GM12878 (cell line): ENCODE measurements at places on chromosomes 12 and 14. TPM values are rescaled to one million over a fixed set of nuclear protein-coding genes. Genes with fewer than 3 reads are reported as not detected.
A peak's percentile ranks its signal among the peaks of the same experiment; 100 is the strongest.

Gene ZFYVE1
- 9.6 and 10.9 TPM in 2 replicates for total RNA-seq

Gene ADAM21
- total RNA-seq = 0.15 TPM in 1 of 2 replicates, not detected in the other

Gene P2RX2
- total RNA-seq = not detected in 2 replicates

Gene RAPGEF3
- total RNA-seq = 0.64 and 0.88 TPM in 2 replicates

Gene RHEBL1
- 7.2 and 7.9 TPM in 2 replicates for total RNA-seq

Gene GUCY2C
- total RNA-seq = 0.08 TPM in 1 of 2 replicates, not detected in the other

Gene TTC8
- 1.7 and 2.0 TPM in 2 replicates for total RNA-seq

Gene CD4
- 1.6 and 1.8 TPM in 2 replicates for total RNA-seq

Gene GARIN6
- total RNA-seq = not detected in 2 replicates

Gene PPP1R36
- not detected in 2 replicates for total RNA-seq

Gene GIT2
- 44.1 and 45.5 TPM in 2 replicates for total RNA-seq

Gene NOC4L
- 45.2 and 45.3 TPM in 2 replicates for total RNA-seq

DNA sequence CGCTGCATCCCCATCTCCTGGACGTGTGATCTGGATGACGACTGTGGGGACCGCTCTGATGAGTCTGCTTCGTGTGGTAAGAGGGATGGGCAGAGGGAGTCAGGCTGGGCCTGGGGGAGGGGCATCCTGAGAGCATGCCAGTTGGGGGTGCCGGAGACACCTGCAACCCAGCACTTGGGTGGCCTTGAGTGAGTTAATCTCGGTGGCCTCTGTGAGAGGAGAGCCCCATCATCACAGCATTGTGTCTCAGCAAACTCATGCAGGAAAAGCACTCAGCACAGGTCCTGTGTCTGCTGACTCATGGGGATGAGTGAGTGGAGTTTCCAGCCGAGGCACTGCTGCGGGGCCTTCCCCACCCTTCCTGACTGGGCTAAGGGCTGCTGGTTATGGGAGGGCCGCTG lies 19.6 kb upstream of the LRP1-AS start:
- no peak overlapping the region for H3K27ac ChIP-seq
- H3K4me1 ChIP-seq = no peaks in the 10 kb centered on the region; the same call in 1 of the 2 replicates
- DNase-seq = no peak
- no peak overlapping the region for H3K4me3 ChIP-seq

- H3K4me1 ChIP-seq = peaks cover 19% of the 10 kb centered on the region
- peak; percentile 99 for DNase-seq
- peak overlapping the region; percentile 84 for H3K27ac ChIP-seq
These were observed 412.9 kb downstream of the RAD51B start for GRCh38 chr14:68232300-68233055.

DNA sequence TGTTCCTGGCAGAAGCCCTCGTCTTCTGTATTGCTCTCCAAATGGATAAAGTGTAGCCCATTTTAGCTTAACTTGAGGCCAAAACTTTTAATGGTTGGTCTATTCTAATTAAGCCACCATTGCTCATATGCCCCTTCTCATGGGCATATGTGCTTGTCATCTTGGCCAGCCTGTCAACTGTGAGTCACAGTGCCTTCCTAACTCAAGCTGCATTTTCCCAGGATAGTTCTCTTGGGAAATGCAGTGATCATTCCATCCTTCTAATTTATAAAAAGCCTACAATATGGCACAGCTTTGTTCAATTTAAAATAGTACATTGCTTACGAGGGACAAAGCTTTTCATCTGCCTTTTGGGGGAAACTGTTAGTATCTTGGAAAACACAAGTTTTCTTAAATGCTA lies 6.6 kb downstream of the PTHLH start:
- peaks cover 23% of the 10 kb centered on the region for H3K27me3 ChIP-seq
- H3K36me3 ChIP-seq = no peaks in the 10 kb centered on the region
- no peak for DNase-seq
- H3K27ac ChIP-seq = no peak overlapping the region

- H3K4me3 ChIP-seq = no peak overlapping the region
- H3K4me1 ChIP-seq = peaks cover 6% of the 10 kb centered on the region
- no peaks in the 10 kb centered on the region for H3K36me3 ChIP-seq
These were observed 146.2 kb upstream of the RFLNA start for GRCh38 chr12:124148481-124149273.

- DNase-seq = no peak
- H3K4me3 ChIP-seq = no peak overlapping the region
- peaks cover 28% of the 10 kb centered on the region for H3K4me1 ChIP-seq
These were observed 16.3 kb downstream of the RAPGEF3 start for GRCh38 chr12:47742253-47742825.

DNA sequence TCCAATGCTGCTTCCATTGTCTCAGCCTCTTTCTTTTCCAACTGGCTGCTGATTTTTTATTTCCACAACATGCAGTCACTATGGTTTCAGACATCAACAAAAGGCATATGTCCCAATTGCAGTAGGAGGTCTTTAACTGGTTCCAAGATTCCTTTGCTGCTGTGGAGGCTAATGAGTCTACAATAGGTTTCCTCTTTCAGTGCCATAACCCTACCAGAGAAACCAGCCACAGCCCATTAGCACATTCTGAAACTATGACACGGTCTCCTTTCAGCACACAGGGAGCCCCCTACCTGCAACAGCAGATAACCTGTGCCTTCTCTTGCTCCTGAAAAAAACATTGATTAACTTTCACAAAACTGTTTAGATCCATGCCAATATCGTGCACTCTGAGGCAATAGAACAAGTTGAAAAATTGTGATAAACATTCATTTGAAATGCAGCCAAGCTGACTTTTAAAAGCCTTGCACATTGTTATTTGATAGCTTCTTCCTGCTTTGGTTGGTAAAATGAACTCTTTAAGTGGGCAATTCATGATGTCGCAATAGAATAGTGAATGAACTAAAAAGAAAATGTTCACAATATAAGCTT lies 32.4 kb downstream of the PLEKHG7 start:
- no peaks in the 10 kb centered on the region for H3K4me1 ChIP-seq
- H3K4me3 ChIP-seq = no peak overlapping the region
- no peaks in the 10 kb centered on the region; the same call in 1 of the 2 replicates for H3K27me3 ChIP-seq
- H3K27ac ChIP-seq = no peak overlapping the region

- H3K27me3 ChIP-seq = 0 out of 2 replicates have a peak, but pooled peaks cover 3% of the 10 kb centered on the region
- no peak for DNase-seq
- H3K27ac ChIP-seq = no peak overlapping the region
- no peak overlapping the region for H3K4me3 ChIP-seq
- no peaks in the 10 kb centered on the region for H3K4me1 ChIP-seq
- H3K36me3 ChIP-seq = no peaks in the 10 kb centered on the region
These were observed 18.0 kb downstream of the SLC24A4 start for GRCh38 chr14:92340931-92341330.

DNA sequence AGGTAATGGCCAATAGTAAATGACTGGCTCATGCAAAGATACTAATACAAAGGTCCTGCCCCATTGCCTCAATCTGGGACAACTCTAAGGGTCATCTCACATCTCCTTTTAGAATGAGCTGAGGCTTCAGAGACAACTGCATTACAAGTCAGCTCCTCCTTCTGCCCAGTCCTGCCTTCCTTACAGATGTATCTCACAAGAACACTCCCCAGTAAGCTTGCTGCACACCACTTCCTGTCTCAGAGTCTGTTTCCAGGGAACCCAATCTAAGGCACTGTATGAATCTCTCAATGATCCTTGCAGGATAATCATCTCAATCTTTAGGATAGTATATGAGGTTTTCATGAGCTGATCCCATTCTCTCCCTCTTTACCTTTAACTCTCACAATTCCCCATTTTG lies 57.8 kb upstream of the ZDHHC17 start:
- DNase-seq = no peak
- no peaks in the 10 kb centered on the region for H3K4me1 ChIP-seq
- no peaks in the 10 kb centered on the region for H3K27me3 ChIP-seq
- no peak overlapping the region for H3K4me3 ChIP-seq
- H3K27ac ChIP-seq = no peak overlapping the region
- H3K36me3 ChIP-seq = no peaks in the 10 kb centered on the region

GRCh38 chr12:45214749-45215418 lies 1.0 kb upstream of the ANO6 start:
- H3K4me1 ChIP-seq = peaks cover 7% of the 10 kb centered on the region
- no peaks in the 10 kb centered on the region for H3K27me3 ChIP-seq
- DNase-seq = no peak
- H3K36me3 ChIP-seq = no peaks in the 10 kb centered on the region

GRCh38 chr14:101355284-101355683 lies 206.0 kb upstream of the DIO3 start:
- no peak for DNase-seq
- H3K36me3 ChIP-seq = no peaks in the 10 kb centered on the region

GRCh38 chr12:29738365-29738764 lies 45.4 kb downstream of the TMTC1 start:
- no peaks in the 10 kb centered on the region for H3K36me3 ChIP-seq
- H3K27ac ChIP-seq = no peak overlapping the region
- DNase-seq = no peak
- no peak overlapping the region for H3K4me3 ChIP-seq

GRCh38 chr14:91311284-91311662 lies 66.8 kb upstream of the GPR68 start:
- no peak overlapping the region for H3K4me3 ChIP-seq
- H3K36me3 ChIP-seq = peaks cover 61% of the 10 kb centered on the region
- H3K4me1 ChIP-seq = peaks cover 12% of the 10 kb centered on the region
- DNase-seq = no peak
- no peak overlapping the region for H3K27ac ChIP-seq

- H3K27ac ChIP-seq = no peak overlapping the region
- H3K27me3 ChIP-seq = no peaks in the 10 kb centered on the region
- no peak overlapping the region for H3K4me3 ChIP-seq
- DNase-seq = no peak
- peaks cover 8% of the 10 kb centered on the region; the same call in 1 of the 2 replicates for H3K36me3 ChIP-seq
These were observed 48.8 kb upstream of the CORO1C start for GRCh38 chr12:108779998-108780688.

- H3K36me3 ChIP-seq = no peaks in the 10 kb centered on the region
- no peak for DNase-seq
- no peak overlapping the region for H3K27ac ChIP-seq
- H3K27me3 ChIP-seq = peaks cover 3% of the 10 kb centered on the region
- H3K4me1 ChIP-seq = no peaks in the 10 kb centered on the region
These were observed 3.1 kb downstream of the C14orf39 start for GRCh38 chr14:60482743-60483142.

DNA sequence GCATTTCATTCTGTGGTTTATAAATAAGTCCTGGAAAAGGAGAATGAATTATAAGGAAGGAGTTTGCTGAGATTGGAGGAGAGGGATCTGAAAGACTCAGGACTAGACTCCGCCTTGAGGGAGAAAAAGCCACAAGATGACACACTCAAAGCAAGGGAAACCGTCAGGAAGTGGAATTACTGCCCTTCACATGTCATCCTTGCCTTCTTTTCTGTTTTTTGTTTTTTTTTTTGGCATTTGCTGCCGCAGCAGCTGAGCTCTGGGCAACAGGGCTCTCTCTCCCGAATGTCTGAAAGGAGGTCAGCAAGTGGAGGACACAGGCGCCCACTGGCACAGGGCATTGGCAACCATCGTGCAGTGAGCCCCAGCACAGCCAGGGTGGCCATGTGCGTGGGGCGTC lies 344.9 kb downstream of the DPF3 start:
- H3K27ac ChIP-seq = no peak overlapping the region
- H3K4me3 ChIP-seq = no peak overlapping the region
- no peaks in the 10 kb centered on the region for H3K36me3 ChIP-seq
- no peaks in the 10 kb centered on the region for H3K4me1 ChIP-seq
- no peak for DNase-seq

DNA sequence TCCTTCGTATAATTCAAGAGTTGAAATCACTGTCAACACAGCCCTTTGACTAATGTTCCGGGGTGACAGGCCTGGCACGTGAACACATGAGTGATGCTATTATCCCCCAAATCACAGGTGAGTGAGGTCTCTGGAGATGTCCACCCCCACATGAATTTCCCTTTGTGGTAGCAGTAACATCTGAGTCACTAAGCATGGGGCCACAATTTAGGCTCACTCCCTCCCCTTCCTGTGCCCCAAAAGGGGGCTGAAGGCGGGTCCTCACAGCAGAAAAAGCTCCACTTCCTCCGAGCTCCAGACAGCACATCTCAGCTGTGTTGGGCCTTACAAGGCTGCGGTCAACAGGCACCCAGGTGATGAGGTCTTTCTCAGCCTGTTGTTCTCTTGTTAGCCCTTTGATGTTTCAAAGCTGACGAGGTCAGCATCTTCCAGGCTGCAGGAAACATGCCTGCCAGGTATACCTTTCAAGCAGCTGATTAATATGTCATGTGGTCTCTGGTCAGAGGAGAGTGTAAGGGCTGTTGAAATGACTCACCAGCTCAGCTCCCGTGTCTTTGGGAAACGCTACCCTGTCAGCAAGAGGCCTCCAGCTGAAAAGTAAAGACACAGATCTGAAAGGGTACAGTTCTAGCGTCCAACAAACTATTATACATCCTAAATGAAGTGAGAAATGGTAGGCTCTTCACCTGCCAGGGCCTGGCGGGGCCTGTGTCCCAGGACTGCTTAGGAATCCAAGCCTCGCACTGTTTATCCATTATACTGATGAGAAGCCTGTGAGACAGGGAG lies 107.3 kb downstream of the ZFP36L1 start:
- H3K27me3 ChIP-seq = no peaks in the 10 kb centered on the region
- no peaks in the 10 kb centered on the region for H3K36me3 ChIP-seq
- no peak overlapping the region for H3K4me3 ChIP-seq
- peaks cover 48% of the 10 kb centered on the region for H3K4me1 ChIP-seq

- no peaks in the 10 kb centered on the region for H3K27me3 ChIP-seq
- no peaks in the 10 kb centered on the region for H3K4me1 ChIP-seq
- DNase-seq = no peak
These were observed 8.5 kb downstream of the EXD2 start for GRCh38 chr14:69199786-69200185.

DNA sequence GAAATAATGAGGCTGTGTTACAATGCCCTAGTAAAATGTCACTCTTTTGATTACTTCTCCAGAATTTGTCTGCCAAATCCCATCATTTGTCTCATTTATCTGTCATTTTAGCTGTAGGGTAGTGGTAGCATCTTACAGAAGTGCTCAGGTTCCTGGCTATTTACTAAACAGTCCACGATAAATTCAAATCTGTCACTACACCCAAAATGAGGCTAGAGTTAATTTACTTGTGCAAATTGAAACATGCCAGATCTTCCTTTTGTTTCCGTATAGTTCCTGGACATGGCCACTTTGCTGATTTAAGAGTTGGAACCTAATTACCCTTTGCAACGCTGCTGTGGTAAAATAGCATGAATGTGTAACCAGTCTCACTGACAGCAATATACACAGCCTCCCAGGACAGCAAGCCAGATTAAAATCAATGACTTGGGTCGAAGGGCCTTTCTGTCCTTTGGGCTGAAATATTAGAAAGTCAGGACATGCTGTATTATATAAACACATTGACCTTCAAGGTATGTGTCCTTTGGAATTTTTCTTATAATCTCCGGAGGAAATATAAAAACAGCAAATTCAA lies 485.4 kb downstream of the MDGA2 start:
- H3K27me3 ChIP-seq = no peaks in the 10 kb centered on the region
- no peak overlapping the region for H3K27ac ChIP-seq
- no peak overlapping the region for H3K4me3 ChIP-seq
- DNase-seq = no peak
- H3K36me3 ChIP-seq = no peaks in the 10 kb centered on the region
- H3K4me1 ChIP-seq = no peaks in the 10 kb centered on the region

DNA sequence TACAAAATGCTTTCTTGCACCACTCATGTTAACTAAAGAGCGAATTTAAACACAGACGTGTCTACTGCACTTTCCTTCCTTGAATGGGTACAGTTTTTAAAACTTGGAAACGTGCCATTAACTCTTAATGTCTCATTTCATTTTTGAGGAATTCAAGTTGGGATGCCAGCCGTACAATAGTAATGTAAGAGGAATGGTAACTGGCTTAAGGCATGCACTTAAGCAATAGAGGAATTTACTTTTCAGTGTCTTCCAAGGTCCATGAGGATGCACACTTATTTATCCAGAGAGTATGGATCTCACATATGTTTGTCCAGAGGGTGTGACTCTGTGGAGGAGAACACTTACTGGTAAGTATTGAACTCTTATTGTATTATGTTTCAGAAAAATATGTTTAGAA lies 52.9 kb downstream of the PPP4R4 start:
- no peak overlapping the region for H3K27ac ChIP-seq
- H3K4me3 ChIP-seq = no peak overlapping the region
- H3K4me1 ChIP-seq = no peaks in the 10 kb centered on the region
- H3K36me3 ChIP-seq = no peaks in the 10 kb centered on the region
- DNase-seq = no peak
